EH (cell line): ENCODE measurements at places on chromosomes 4 and X.

GRCh38 chr4:147944249-147944648, 212.4 kb downstream of the ARHGAP10 start:
- DNase-seq, result no peak

DNA sequence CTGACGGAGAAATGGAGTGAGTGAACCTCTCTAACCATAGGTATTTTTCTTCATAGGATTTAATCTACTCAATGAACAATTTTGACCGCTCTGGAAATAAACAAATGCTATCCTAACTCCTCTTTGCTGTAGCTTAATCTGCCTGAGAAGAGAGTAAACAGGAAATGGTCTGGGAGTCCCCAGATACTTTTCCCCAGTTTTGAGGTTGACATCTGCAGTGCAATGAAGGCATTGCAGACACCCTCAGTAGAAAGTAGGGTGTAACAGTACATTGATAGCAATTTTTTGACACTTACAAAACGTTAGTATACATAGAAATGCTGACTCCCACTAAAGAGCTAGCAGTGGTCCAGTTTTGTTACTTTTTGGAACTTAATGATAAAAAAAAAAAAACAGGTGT, 495.9 kb upstream of the FAM241A start:
- no peak for DNase-seq

DNA sequence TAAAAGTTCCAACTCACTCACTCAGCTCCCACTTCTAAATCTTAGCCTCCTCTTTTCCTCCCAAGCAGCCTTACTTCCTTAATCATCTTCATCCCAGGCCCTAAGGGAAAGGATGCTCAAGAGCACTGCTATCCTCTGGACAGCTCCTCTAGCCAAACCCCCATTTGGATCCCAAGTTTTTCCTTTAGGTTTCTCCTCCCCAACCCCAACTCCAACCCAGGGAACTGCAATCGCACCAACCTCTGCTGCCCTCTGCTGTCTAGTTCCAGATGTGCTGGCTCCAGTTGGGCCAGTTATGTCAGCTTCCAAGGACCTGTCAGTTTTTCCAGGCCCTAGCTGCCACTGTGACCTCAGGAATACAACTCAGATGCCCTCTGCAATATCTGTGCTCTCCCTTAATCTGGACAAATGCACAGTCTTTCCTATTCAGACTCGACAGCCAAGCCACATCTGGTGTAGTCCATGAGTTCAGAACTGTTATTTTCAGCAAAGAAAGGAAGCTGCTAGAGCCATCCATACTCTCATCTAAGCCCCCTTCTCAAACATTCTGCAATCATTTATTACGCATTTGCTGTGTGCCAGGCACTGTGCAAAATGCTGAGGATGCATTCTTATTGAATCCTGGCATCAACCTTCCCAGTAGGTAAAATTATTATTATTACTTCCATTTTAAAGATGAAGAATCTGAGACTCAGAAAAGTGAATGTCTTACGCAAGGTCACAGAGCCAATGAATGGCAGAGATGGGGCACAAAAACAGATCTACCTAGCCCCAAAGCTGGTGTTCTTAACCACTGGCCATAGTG, 12.3 kb upstream of the XPNPEP2 start:
- peak; percentile 68 for DNase-seq

DNA sequence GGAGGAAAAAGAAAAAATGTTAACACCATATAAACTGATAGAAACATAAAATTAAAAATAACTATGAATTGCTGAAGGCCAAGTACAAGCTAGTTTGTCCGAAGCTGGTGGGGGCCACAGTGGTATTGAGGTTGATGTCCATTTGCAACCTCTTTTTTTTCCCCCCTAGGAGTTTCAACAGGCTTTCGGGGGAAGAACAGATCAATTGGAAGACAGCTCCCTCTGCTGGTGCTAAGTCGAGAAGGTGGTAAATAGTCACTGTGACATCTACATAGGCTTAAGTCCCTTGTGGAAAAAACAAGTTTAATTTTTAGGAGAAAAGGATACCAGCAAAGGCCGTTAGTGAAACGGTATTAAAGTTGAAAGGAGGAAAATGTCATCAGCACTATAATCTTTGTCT, 115.7 kb upstream of the ZXDA start:
- peak; percentile 21 for DNase-seq

- no peak for DNase-seq
These were observed 41.0 kb upstream of the SCD5 start for GRCh38 chr4:82839624-82840023.

GRCh38 chrX:151184705-151185104, 8.3 kb downstream of the GPR50 start:
- DNase-seq, result no peak

- DNase-seq, result peak; percentile 38
These were observed 76.9 kb downstream of the PJA1 start for GRCh38 chrX:69088171-69088938.

DNA sequence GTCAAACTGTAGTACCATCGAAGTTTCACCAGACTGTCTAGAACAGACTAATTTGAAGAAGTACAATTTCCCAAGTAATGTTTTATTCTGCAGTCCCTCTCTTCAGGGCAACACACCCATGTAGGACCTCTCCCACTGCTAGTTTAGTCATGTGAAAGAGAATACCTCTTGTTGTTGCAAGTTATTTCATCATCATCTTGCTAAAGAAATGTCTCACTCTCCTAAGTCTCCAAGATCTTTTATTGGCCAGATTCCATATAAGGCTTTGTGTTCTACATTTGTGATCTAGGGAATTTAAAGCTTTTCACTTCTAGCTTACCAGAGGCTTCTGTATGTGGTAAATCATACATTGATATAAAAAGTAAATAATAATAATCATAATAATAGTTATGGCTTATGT, 745.3 kb upstream of the MAGEB2 start:
- DNase-seq, result peak; percentile 26

DNA sequence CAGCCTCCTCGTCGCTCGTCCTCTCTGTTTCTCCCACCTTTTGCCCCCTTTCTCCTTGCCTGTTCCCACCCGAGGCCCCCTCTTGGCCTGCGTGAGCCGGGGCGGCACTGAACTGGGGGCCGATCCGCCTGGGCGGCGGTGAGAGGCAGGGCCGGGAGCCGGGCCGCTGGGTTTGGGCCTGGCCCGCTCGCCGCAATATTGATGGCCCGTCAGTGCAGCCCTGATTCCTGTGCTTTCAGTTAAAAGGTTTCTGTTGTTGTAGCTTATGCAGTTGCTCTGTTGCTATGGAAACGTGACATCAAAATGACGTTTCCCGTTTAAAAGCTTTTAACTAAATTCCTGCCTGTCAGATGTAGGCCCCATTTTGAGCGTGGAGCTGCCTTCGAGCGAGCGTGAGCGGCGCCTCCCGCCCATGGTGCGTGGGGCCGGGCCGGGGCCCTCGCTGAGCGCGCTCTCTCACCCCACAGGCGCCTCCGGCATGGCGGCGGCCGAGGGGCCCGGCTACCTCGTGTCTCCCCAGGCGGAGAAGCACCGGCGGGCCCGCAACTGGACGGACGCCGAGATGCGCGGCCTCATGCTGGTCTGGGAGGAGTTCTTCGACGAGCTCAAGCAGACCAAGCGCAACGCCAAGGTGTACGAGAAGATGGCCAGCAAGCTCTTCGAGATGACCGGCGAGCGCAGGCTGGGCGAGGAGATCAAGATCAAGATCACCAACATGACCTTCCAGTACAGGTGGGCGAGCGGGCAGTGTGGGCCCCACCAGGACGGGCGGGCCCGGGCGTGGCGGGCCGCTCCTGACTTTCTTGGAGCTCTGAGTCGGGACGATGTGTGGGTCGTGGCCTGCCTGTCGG, at the start of gene MSANTD1:
Gene MSANTD1 (plus strand): TSS at position 349 of the 851 bp plus-strand sequence. CDS start 64 bp downstream, at position 413.
- DNase-seq, result peak; percentile 54

- DNase-seq, result peak; percentile 51
These were observed 18.4 kb downstream of the ZFX start for GRCh38 chrX:24167719-24168472.

DNA sequence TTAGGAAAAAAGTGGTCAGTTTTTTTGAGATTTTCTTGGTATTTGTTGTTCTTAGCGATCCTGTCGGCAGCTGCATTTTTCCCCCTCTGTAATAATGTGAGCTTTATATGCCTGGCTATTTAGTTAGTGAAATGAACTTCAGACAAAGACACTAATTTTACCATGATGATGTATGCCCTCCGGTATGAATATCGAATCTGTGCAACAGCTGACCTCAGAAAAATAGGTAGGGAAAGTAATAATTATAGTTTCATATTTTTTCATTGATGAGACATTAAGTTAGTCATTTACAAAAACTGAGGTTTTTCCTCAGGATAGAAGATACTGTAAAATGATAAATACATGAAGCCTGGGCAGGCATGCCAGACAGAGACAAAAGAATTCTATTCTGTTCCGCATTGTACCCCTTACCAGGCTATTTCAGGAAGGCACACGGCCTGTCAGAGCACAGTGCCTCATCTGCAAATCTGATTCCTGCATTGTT, 155.8 kb downstream of the SHROOM3 start:
- DNase-seq, result peak; percentile 89

GRCh38 chrX:43702079-43702524, 46.0 kb downstream of the MAOA start:
- DNase-seq, result no peak

DNA sequence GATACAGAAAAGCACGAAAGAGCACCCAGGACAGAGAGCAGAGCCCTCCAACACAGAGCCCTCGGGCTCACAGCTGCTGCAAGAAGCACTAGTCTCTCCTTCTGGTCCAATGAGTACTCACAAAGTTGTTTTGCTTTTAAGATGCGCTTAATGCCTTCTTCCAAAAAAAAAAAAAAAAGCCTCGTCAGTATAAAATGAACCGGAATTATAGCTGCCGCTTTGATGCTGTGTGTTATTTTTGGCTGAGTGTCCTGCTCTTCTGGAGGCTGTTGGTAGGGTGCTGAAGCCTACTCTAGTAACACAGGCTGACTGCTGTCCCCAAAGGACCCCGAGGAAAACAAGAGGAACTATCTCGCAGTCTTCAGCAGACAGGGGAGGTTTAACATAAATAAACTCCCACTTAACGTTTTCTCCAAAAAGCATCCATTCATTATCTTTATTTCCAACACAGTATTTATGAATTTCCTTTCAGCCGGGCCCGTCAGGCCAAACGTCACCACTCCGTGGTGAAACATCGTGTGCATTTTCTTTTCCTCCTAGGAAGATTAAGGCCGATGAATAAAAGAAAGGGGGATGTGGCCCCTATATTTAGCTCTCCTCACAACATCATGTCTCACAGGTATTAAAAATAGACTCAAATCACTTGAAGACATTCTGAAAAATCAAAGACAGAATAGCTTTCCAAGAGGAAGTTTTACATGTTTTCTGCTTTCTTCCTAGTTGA, 213.7 kb upstream of the PPARGC1A start:
- DNase-seq, result peak; percentile 60

- DNase-seq, result no peak
These were observed 22.8 kb upstream of the SH3RF1 start for GRCh38 chr4:169293343-169294176.

- DNase-seq, result peak; percentile 37
These were observed 111.6 kb upstream of the PPP3CA start for GRCh38 chr4:101458914-101459313.

DNA sequence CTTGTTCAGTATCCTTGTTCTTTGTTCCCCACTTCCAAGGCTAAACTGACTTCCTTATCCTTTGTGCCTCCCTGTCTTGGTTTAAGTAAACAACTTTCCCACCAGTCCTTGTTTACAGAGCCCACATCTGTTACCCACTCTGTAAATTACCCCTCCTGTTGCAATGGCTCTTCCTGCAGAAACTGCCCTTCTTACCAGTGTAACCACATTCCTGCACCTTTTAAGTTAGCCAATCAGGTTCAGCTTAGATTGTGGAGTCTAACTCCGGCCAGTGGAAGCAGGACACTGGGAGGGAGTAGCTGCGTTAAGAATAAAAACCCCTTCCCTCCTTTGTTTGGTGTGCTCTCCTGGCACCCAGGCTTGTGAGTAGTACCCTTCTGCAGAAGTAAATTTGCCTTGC, 360.9 kb downstream of the PRDM5 start:
- DNase-seq, result no peak

DNA sequence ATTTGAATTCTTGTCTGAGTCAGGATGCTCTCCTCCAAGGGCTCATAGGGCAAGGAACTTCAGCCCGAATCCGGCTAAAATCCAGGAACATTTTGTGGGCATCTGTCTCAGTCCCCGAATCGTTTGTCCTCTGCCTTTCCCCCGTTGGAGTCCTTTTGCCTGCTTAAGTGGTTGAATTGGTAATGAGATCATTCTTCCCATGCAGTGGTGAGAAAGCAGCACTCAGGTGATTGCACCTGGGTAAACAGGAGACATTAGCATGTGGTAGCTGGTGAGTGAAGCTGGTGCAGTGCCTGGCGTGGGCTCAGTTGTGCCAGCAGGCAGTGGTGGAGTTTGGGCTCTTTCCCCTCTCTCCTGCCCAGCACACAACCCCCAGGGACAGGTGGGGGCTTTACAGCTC, 61.9 kb upstream of the MTM1 start:
- no peak for DNase-seq

- DNase-seq, result no peak
These were observed 21.7 kb upstream of the MTM1 start for GRCh38 chrX:150546711-150547153.

DNA sequence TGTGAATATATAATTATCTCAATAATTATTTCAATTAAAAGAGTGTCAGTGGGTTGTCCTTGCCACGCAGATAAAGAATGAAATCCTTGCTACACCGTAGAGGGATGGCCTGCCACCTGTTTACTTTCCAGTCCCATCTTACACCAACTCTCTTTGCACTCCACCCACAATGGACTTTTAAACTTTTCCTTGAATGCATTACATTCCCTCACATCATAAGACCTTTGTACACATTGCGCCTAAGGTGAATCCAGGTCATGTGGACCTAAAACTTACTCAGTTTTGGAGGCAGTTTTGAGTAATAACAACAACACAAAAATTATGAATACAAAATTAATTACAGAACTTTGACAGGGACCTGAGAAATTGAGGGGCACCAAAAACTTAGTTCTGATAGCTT, 78.7 kb upstream of the PDE5A start:
- no peak for DNase-seq

DNA sequence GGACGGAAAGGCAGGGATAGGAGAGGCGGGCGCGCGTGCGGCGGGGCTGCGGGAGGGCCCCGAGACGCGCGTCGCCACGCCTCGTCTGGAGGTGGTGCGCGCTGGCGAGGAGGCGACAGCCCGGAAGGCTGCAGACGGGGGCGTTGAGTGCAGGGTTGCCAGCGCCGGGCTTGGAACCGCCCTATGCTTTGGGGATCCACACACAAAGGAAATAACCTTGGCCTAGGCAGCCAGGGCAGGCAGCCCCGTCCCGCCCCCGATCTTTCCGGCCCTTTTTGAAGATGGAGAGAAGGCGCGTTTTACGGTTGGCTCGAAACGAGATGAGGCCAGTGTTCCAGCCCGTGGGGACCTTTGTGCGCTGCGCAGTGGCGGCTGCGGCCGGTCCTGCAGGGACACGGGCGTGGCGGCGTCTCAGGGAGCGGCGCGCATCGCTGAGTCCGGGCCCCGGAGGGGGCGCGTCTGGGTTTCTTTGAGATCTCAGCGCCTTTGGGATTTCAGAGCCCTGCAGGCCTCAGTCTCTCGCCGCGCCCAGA, 50.8 kb upstream of the TRIM2 start:
- DNase-seq, result peak; percentile 53
